ENCODE measurements at places on chromosomes 3 and 15. TPM values are rescaled to one million over a fixed set of nuclear protein-coding genes. Genes with fewer than 3 reads are reported as not detected.
A peak's percentile ranks its signal among the peaks of the same experiment; 100 is the strongest.

Gene SLC35A5
- 25.5 TPM for total RNA-seq

DNA sequence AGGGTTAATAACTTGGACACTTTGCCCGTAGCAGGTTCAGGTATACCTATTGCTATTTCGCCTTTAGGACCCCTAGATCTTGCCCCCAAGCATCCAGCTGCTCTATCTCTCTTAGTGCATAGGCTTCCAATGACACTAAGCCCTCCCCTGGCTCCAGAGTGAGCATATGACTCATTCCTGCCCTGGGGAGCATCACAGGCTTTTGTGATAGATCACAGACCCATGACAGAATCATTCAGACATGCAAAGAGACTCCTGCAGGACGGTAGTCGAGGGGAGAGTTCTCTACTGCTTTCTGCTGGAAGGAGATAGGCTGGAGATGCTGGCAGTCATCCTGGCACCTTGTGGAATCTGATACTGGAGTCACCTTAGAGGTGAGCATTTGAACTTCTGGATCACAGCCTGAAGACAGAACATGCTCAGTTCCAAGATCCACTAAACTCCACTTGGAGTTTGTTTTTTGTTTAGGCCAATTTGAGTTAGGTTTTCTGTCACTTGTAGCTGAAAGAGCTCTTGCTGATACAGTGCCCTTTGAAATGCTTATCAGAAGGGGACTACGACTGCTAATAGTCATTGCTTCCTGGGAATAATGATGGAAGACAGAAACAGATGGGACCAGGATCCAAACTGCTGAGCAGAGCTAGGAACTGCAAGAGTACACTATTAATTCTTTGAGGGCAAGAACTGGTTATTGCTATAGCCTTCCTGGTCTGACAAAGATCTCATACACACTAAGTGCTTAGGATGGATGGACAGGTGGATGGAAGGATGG, 11.0 kb downstream of the LYSMD2 start:
- H3K27me3 ChIP-seq = no peaks in the 10 kb centered on the region
- peaks cover 4% of the 10 kb centered on the region for H3K36me3 ChIP-seq
- H3K27ac ChIP-seq = no peak overlapping the region
- DNase-seq = peak; percentile 60
- peaks cover 66% of the 10 kb centered on the region for H3K4me1 ChIP-seq

GRCh38 chr15:63276342-63277037, 915 bp upstream of the APH1B start:
- H3K36me3 ChIP-seq = no peaks in the 10 kb centered on the region
- H3K4me1 ChIP-seq = peaks cover 31% of the 10 kb centered on the region
- DNase-seq = no peak

DNA sequence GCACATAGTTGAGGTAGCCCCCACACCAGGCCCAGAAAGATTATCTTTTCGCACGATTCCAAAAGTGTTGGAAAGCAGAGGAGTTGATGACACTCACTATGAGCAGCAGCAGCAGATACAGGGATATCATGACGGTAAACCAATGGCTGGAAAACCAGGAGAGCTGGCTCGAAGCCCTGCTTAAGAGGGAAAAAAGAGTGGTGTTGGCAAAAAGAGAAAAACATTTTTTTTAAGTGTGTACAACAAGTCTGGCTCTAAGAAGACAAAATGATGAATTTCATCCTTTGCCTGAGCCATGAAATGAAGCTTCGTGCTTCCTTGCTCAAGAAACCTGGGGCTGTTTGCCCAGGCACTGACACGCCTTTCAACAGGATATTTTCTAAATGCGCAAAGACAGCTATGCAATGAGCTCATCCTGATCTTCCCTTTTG, 27.3 kb downstream of the PARP16 start:
- H3K36me3 ChIP-seq = peaks cover 42% of the 10 kb centered on the region
- H3K4me3 ChIP-seq = no peak overlapping the region
- no peaks in the 10 kb centered on the region for H3K4me1 ChIP-seq

DNA sequence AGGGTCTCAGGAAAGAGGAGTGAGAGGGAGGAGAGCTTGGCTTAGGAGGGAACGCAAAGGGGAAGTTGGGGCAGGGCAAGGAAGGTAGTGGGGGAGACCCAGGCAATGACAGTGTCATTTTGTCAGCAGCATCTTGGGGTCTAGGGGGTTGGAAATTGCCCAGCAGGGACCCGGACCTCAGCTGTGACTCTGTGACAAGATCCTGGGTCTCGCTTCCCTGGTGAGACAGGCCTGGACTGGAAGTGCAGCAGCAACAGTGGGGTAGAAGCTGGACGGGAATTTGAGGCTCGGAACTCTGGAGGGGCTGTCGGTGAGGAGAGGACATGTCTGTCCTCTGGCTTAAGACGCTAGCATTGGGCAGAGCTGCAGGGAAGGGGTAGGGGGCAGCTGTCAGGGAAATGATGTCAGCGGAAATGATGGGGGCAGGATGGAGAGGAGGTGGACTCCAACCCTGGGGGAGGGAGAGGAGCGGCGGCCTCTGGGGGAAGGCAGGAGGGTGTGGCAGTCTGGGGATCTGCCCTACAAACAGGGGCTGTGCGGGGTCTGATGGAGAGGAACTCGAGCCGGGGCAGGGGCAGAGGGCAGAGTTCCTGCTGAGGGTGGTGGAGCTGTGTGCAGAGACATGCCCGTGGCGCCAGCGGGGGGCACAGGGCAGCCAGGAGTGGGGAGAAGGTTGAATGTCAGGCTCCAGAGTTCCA, 12.3 kb downstream of the ANPEP start:
- H3K4me1 ChIP-seq = no peaks in the 10 kb centered on the region
- H3K36me3 ChIP-seq = no peaks in the 10 kb centered on the region
- no peaks in the 10 kb centered on the region for H3K27me3 ChIP-seq
- H3K4me3 ChIP-seq = no peak overlapping the region
- DNase-seq = no peak

Data from CD4-positive, alpha-beta memory T cell (primary cell).